ENCODE measurements at places on chromosomes 16 and 17.

DNA sequence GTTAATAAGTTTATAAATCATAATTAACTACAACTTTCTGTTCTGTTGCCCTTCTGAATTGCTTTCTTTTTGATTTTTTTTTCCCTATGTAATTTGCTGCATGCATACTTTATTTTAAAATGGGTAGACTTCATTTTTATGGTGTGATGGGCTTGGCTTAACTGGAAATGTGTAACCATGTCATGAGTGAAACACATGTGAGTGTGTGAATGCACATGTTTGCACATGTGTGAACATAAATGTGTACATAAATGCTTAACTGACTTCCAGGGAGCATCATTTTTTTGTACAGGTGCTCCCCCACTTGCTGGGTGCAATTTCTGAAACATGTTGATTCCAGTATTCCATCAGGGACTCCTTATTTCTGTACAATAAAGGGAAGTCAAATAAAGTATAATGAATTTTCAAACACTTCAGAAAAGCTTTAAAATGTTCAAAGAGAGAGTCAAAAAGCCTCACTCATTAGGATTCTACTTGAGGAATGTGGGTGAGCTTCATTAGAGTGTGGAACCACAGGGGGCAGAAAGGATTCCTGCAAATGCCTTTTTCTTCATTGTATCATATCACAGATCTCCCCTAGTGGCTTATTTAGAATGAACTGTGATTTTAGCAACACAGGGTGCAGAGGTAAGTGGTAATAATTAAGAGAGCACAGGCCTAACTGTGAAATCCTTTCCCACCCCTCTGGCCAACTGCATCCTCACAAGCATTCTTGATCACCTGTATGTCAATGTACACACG, 31.7 kb upstream of the CDH11 start:
- DNase-seq: no peak

GRCh38 chr16:66652661-66653360, 43.7 kb downstream of the CMTM4 start:
- DNase-seq: no peak

- DNase-seq: peak; percentile 67
Measured at GRCh38 chr17:45132572-45133463, 503 bp upstream of the PLCD3 start.

GRCh38 chr17:2860045-2860444, 63.8 kb downstream of the RAP1GAP2 start:
- DNase-seq: no peak

DNA sequence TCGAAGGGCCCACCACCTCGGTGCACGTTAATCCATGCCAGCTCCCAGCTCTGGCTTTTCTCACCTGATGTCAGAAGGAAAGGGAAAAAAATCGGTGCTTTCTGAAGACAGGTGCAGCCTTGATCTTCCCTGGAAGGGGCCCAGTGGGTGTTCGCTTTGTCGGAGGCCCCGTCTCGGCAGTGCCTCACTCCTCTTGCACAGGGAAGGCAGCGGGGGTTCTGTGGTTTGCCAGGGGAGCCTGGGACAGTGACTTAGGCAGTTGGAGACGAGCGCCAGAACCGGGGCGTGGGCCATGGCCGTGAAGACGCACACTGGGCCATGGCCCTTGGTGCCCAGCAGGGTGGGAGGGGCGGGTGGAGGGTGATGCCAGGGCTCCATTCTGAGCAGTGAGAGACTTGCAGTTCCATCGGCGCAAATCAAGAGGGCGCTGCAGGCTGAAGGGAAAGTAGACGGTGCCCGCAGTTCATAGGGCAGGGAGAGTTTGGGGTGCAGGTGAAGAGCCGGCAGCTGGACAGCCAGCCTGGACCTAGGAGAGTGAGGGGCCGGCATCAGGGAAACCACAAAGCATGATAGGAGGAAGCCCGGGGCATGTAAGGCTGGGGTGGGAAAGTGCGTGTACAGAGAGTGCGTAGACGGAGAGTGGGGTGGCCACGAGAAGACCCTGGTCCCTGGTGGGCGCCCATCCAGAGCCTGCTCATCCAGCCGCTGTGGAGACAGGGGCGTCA, 101.3 kb upstream of the CHMP6 start:
- no peak for DNase-seq

GRCh38 chr17:8475781-8476180, 40.1 kb downstream of the NDEL1 start:
- no peak for DNase-seq

DNA sequence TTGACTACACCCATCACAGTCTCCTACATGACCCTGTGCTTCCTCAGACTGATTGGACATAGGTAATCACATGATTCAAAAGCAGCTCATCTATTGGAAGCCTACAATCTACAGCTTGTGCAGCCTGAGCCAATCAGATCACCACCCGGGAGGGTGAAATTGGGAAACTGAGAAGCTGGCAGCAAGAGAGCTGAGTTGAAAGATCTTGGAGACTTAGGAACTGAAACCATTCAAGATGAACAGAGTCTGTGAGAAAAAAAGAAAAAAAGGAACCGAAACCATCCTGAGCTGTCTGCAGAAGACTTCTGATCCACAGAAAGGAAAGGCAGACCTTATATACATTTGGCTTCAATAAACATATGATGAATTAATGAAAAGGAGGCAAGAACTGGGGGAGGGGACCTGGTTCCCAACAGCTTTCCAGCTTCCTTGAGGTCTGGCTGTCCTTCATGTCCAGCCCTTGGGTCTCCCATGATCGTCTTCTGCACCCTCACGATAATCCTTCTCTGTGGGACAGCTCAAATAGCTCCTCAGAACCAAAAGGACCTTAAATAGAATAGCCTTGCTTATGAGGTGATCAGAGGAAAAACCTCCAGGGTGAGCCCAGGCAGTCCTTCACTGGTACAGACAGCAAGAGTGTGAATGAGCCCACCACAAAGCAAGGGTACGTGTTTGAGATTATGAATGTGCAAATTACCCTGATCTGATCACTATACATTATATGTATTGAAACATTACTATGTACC, 32.6 kb downstream of the PLXDC1 start:
- no peak for DNase-seq

DNA sequence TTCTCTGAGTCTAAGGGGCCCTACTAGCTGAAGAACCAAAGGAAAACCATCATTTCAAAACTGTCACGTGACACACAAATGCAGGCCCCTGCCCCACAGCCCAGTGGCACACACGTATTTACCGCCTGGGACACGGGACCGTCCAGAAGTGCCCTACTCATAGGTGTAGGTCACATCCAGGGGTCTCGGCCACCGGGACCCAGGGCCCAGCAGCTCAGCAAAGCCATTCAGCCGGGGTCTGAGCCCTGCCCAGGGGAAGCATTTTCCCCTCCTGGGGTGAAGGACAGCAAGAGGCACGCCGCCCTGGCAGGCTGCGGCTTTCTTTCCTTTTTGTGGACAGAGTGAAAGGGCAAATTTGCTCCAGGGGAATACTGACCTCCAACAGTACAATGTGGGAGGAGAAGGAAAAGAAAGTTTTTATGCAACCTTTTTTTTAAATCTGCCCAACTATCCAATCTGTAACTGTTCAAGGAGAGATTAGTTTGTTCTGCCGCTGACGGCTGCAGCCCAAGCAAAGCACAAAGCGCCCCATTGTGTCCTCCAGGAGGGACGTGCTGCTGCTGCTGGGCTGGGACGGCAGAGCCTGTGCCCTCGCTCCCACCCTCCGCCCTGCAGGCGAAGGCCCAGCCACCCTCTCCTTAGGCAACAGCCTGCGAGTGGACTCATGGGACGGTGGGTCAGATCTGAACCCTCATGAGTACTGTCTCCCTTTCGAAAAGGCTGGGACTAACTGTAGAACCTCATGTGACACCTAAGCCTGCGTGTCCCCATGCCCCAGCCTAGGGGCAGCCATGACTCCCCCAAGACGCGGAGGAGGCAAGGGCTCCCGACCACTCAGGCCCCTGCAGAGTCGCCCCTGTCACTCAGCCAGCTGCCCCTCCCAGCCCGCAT, 21.3 kb downstream of the SLC7A5 start:
- DNase-seq: no peak

DNA sequence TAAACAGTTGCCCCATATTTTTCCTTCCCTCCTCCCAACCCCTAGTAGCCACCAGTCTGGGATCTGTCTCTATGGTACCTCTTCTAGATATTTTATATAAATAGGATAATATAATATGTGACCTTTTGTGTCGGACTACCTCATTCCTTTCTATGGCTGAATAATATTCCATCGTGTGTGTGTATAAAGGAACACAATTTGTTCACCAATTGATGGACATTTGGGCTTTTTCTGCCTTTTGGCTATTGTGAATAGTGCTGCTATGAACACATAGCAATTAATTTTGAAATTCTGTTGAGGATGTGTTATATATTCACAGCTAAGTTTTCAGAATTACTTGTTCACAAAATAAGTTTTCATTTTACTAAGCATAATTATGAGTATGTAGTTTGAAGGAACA, 2.5 kb downstream of the NFATC3 start:
- no peak for DNase-seq

GRCh38 chr17:37671028-37671823, 28.0 kb upstream of the DDX52 start:
- DNase-seq: no peak

- no peak for DNase-seq
Measured at GRCh38 chr17:21214777-21215541, 998 bp upstream of the TMEM11 start.

GRCh38 chr16:16879567-16880251, 500.8 kb downstream of the NPIPA7 start:
- DNase-seq: no peak

DNA sequence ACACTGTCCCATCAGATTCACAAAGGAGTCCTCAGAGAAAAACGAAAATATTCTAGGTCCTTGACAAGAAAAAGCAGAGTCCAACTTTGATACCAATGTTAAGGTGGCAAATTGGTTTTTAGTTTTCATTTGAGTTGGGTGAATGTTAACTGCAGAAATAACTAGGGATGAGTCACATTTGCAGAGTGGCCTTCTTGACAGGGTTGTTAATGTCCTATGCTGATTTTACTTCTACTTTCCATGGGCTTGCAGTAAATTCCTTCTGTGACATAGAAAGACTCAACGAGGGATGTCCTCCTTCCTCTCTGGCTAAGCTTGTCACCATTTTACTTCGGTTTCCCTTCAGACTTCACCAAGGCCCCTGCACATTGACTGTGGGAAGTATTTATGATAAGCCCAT, 47.2 kb upstream of the ICAM2 start:
- DNase-seq: no peak

DNA sequence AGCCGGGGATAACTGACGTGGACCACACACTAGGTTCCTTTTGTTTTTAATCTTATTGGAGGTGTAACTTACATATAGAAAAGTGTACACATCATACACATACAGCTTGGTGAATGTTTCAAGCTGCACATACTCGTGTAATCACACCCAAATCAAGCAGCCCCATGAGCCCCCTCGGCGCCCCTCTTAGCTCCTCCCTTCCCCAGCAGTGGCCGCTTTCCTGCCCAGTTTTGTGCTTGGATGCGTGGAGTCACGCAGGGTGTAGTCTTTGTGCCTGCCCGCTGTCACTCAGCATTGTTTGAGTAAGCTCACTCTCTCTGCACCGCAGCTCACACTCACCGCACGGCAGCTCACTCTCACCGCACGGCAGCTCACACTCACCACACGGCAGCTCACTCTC, 151.7 kb upstream of the CHMP6 start:
- no peak for DNase-seq

DNA sequence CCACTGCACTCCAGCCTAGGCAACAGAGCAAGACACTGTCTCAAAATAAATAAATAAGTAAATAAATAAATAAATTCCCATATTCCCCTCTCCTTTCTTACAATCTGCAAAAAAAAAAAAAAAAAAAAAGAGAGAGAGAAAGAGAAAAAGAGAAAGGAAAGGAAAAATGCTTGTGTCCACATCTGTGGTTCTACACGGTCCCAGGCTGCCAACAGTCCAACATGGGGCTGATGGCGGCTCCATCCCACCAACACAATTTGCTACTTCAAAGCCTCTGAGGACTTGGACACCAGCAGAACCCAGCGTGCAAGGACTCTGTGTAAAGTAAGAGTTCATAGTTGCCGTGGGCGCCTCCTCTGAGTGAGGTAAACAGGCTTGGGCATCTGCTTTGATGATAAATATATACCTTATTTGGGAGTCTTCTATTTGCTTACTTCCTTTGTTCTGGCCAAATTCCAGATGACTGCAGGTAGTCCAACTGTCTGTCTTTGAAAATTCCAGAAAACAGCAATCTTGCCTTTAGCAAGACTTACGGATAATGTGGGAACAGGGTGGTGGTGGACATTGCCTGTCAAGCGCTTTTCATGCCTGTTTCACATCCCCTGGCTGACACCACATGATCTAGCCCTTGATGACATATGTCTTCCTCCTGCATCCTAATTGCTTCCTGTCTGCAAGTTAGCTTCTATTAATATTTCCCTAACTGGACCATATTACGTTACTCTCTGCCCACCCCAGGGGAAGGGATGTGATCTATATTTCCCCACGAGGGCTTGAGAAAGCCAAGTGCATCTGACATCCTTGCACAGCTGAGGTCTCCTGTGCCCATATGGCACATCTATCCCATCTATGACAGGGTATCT, 10.1 kb downstream of the LITAF start:
- DNase-seq: no peak

DNA sequence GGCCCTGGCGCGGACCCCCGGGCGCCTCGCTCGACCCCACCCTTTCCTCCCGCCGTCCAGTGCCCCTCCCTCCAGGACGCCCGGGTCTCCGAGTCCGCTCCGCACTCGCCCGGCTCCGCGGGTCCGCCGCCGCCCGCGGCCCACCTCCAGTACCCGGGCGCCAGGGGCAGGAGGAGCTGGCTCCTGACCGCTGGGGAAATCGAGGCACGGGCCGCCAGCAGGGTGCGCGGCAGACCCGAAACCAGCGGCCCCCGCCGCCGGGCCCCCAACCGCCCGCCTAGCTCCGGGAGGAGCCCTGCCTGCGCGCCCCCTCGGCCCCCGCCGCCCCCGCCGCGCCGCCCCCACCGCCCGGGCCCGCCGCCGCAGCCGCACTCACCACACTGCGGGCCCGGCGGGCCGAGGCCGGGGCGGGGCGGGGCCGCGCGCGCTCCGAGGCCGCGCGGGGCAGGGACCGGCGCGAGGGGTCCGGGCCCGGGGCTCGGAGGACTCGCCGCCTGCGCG, 333 bp downstream of the MAFG start:
- DNase-seq: no peak

- DNase-seq: no peak
Measured at GRCh38 chr16:19196871-19197270, 28.8 kb downstream of the SYT17 start.

DNA sequence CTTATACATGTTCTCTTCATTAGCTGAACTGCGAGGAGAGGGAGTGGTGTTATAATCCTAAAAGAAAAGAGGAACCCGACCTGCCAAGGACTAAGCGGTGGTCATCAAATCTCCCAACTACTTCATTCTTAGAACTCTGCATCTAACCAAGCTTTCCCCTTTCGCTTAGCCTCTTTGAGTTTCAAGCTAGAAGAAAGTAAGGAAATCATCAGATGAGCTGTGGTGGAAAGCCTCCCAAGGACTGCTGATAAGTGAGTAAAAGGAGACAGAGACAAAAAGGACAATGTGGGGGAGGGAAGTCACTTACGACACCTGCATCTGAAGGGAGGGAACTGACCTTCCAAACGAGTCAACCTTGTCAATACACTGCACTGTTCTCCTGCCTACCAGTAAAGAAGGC, 121.3 kb downstream of the TRIM37 start:
- no peak for DNase-seq

Measured in progenitor cell of endocrine pancreas (in vitro differentiated cells).